Sciatic nerve (tissue), 2 donors: ENCODE measurements at places on chromosomes 16 and 17.

GRCh38 chr16:69883744-69884143 is 67.4 kb upstream of the CLEC18A start:
- no peak for DNase-seq

- DNase-seq = no peak
These were observed 225.8 kb downstream of the PMP22 start for GRCh38 chr17:15039366-15039765.

GRCh38 chr17:73528679-73529078 is 115.6 kb downstream of the SDK2 start:
- no peak for DNase-seq

- DNase-seq = no peak
These were observed 73.3 kb upstream of the TOB1 start for GRCh38 chr17:50939542-50939794.

GRCh38 chr17:14201021-14201987 is 35.4 kb downstream of the CDRT15 start:
- no peak for DNase-seq

- DNase-seq = no peak
These were observed 64.6 kb upstream of the CLEC18B start for GRCh38 chr16:74485916-74486315.
